ENCODE measurements at places on chromosomes 11 and 22.

GRCh38 chr11:90323289-90323688 is 100.4 kb upstream of the CHORDC1 start:
- DNase-seq, result no peak

- DNase-seq, result no peak
These were observed 360.8 kb upstream of the PITPNB start for GRCh38 chr22:28279888-28280287.

- no peak for DNase-seq
These were observed 40.7 kb downstream of the ARFGAP3 start for GRCh38 chr22:42816336-42816735.

DNA sequence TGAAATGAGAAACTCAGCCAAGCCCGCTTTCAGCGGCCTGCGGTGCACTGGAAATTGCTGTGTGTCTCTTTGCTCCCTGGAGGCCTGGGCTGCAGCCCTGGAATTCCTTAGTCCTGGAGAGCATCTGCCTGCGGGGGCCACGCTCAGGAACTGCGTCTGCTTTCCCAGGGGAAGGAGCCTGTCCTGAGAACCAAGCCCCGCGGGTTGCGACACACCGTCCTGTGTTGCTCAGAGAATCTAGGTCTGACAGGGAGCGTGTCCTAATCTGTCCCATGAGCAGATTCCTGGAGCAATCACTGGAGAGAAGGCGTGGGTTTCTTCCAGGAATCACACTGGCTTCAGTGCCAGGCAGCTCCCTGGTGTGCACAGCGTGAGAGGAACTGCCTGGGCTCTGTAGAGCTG is 708.1 kb downstream of the BRD1 start:
- no peak for DNase-seq

GRCh38 chr11:112780351-112781087 is 180.7 kb upstream of the NCAM1 start:
- DNase-seq, result no peak

GRCh38 chr22:50257451-50258360 is 3.8 kb downstream of the MAPK12 start:
- DNase-seq, result no peak

DNA sequence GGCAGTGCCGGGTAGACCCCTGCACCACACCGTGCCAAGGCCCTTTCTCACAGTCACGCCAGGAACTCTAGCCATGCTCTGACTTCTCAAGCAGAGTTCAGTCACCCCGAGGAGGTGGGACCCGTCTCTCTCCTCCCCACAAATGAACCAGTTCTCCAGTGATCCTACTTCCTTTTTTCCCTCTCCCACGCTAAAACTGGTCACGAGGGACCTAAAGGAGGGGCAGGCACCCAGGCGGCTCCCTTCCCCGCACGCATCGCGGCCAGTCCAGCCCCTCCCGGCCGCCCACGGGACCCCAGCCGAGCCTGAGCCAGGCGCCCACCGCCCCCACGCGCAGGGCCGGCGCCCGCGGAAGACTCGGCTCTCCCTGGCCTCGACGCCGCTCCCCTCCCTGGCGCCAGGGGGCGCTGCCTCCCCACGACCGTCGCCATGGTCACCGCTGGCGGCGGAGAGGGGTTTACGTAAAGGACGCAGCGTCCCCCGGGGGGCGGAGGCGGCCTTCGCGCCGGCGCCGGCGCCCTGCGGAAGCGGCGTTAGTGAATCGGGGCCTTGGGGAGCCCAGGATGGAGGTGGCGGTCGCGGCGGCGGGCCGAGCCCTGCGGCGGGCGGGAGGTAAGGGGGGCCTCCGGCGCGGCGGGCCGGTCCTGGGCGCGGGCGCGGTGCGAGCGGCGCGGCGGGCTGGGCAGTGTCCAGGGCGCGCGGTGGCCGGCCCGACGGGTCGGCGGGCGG is at the start of gene DAGLA:
TSS of gene DAGLA (plus strand) at position 499 of the 729 bp plus-strand sequence. CDS start 39,765 bp downstream, outside the sequence.
- peak; percentile 54 for DNase-seq

- DNase-seq, result no peak
These were observed 5.5 kb downstream of the B3GNT6 start for GRCh38 chr11:77039491-77040400.

GRCh38 chr22:29739346-29739875 is 19.6 kb downstream of the CABP7 start:
- DNase-seq, result no peak

GRCh38 chr11:78156127-78156844 is 16.9 kb upstream of the ALG8 start:
- no peak for DNase-seq

DNA sequence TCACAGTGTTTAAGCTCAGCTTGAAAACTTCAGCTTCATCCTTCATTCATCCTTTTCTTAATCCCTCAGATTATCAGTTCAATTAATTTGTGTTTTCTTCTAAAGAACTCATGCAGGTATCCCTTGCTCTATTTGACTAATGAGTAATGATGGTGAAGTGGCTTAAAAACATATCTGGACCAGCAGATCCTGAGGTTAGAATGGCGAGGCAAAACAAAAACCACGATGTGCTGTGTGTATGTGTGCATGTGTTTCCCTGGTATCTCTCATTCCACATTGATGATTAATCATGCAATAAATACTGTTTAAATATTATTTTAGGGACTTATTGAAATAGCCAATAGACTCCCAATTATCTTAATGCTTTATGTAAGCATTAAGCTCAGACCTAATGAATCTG is 437.0 kb downstream of the DYNC2H1 start:
- DNase-seq, result no peak

DNA sequence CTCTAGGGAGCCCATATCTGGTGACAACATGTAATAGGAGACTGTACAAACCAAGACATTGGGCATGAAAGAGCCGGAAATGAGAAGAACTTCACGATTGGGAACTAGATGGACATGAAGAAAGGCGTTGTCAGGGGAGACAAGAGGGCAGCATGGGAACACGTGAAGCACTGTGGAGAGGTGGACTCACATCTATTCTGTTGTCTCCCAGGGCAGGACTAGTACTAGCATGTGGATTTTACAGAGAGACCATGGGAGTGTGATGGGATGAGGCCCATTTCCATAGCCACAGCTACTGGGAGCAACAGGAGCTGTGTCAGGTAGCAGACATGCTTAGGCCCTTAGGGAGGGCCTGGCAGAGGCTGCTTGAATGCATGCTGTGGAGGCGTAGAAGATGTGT is 333.9 kb downstream of the OPCML start:
- no peak for DNase-seq

DNA sequence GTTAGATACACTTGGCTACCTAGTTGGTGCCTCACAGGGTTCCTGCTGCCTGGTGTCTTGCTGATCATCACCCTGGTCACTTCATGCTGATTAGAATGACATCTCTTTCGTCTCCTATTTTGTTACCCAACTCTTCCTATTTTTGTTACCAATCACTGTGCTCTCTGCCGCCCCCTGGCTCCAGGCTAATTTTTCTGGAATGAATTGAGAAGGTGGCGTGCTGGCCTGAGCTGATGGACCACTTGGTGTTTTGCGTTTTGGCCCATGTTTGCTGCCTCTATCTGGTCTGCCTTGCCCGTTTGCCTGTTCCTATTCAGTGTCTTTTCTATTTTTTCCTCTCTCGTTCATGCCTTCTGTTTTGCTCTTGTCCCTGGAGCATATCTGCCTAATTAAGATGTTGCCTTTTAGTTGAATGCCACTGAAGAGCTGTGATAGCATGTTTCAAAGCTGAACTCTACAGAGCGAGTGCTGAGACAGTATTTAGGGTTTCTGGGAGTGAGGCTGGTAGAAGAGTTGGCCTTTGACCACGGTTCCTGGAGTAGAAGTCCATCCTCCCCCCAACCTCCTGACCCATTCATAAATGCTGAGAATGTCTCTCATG is 5.9 kb upstream of the ATF4 start:
- no peak for DNase-seq

- DNase-seq, result no peak
These were observed 85.5 kb upstream of the B3GAT1 start for GRCh38 chr11:134497586-134497985.

DNA sequence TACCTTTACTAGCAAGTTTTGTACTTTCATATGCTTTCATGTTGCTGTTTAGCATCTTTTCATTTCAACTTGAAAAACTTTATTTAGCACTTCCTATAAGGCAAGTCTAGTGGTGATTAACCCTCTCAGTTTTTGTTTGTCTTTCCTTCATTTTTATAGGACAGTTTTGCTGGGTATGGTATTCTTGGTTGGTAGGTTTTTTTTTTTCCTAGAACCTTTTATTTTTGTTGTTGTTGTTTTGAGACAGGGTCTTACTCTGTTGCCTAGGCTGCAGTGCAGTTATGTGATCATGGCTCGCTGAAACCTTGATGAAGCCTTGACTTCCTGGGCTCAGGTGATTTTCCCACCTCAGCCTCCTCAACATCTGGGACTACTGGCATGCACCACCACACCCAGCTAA is 29.9 kb upstream of the SLC5A1 start:
- no peak for DNase-seq

GRCh38 chr11:67016550-67016949 is 6.4 kb upstream of the SYT12 start:
- DNase-seq, result no peak

DNA sequence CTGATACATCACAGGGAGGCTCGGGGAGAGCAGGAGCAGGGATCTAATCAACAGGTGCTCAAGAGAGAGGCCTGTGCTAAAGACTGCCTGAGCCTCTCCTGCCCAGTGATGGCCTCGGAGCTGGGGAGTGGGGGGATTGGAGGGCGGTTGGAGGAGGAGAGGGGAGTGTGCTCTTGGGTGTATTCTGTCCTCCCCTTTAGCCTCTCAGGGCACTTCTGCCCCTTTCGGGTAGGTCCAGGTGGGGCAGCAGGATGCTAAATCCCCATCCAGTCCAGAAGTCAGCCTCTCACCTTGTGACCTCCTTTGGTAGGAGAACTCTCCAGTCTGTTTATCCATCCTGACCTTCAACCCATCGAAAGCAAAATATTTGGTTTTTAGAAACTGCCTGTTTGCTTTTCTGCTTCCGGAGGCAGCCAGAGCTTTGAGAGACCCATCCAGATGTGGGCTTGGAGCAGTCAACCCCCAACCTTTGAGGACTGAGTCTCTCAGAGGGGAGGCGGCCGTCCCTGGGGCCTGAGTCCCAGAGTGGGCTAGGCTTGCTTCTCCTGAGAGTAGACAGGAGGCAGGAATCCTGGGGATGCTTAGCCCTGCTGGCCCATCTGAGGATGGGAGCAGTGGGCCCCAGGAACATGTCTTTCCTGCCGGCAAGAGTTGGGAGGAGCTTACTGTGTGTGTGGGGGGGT is 105.2 kb upstream of the SYT13 start:
- no peak for DNase-seq

GRCh38 chr11:102617466-102618008 is 7.6 kb downstream of the MMP20 start:
- DNase-seq, result no peak

DNA sequence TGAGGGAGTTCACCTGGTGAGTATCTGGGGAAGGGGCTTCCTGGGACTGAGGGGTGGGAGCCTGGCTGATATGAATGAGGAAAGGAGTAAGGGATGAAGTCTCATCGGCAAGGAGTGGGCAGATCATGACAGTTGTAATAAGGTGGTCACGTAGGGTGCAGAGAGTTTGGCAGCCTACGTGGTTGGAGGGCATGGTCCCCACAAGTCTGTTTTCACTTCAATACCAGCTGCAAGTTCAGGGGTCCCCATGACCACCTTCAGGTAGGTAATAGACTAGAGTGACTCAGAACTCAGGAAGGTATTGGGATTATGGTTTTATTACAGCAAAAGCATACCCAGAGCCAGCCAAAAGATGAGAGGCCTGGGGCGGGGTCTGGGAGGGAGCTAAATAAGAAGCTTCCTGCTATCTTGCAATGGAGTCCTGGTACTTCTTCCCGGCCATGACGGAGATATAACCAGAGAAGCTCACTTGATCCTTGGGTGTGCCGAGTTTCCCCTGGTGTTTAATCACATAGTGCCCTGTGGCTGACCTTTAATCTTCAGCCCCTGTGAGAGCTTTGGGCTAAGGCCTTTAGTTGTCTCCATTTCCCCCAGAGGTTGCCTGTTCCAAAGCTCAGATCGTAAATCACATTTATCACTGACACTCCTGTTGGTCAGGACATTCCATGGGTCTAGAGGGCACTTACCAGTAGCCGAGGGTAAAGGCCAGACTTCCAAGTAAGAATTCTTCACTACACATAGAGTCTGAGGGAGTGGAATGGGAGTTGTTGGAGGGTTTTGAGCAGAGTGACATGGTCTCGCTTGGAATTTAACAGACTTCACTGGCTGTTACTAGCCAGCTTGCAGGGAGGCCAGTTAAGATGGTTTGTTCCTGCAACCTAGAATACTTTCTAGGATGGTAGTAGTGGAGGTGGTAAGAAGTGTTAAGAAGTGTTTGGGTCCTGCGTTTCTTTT is 9.1 kb downstream of the SLC3A2 start:
- DNase-seq, result no peak

GRCh38 chr22:27201276-27201675 is 543.9 kb downstream of the MIAT start:
- DNase-seq, result no peak

DNA sequence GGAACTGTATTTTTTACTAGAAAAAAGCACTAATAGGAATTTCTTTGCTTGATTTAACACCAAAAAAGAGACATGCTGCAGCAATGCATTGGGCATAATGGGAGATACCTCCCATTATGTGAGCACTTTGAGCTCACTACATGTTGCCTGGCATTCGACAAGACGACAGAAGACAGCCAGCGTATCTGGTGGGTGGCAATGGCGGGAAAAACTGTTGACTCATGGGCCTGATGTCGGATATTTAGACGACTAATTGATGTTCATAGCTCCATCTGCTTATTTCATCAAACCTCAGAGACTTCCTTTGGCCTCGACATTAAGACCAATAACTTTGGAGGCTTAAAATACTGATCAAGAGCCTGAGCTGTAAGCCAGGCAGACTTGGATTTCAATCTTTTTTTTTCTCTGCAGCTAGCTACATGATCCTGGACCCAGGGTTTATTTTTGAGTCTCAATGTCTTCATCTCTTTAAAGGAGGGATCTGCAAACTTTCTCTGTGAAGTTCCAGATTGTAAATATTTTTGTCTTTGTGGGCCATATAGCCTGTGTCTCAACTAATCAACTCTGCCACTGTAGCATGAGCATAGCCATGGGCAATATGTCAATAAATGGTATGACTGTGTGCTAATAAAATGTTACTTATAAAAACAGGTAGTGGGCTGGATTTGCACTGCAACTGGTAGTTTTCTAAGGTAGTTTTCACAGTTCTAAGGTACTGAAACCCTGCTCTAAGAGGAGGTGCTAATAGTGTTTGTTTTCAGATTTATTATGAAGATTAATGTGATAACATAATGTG is 375.1 kb downstream of the METTL15 start:
- no peak for DNase-seq
